NCI-H460 (cell line): ENCODE measurements at places on chromosomes 11 and 22.

DNA sequence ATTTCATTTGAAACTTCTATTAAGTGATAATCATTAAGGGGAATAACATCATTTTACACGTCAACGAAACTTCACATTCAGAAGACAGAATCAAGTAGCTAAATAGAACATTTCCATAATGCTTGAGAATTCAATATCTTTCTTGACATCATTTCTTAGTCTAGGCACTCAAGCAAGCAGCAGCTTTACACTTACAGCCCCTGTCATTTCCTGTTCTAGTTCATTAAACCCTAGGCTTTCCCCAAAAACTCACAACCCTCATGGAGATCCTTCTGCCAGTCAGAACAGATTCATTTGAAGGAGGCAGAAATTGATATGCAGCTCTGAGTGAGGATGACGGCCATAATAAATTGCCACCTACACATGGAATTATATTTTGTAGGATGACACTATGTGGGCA, 5.3 kb upstream of the HORMAD2 start:
- DNase-seq: no peak

- DNase-seq: no peak
Measured at GRCh38 chr22:24091551-24092420, 80.7 kb downstream of the CABIN1 start.

- no peak for DNase-seq
Measured at GRCh38 chr22:46042786-46043185, 65.8 kb upstream of the WNT7B start.

GRCh38 chr22:18057568-18058209, 20.1 kb upstream of the PEX26 start:
- DNase-seq: no peak

- no peak for DNase-seq
Measured at GRCh38 chr11:16750417-16750816, 12.0 kb downstream of the C11orf58 start.

- DNase-seq: no peak
Measured at GRCh38 chr11:63132985-63133775, 10.8 kb downstream of the SLC22A24 start.

- DNase-seq: no peak
Measured at GRCh38 chr11:19598456-19598855, 114.2 kb upstream of the NAV2 start.

- DNase-seq: no peak
Measured at GRCh38 chr22:32649515-32650200, 151.8 kb upstream of the TIMP3 start.

- DNase-seq: peak; percentile 55
Measured at GRCh38 chr22:31230871-31231621, 18.9 kb downstream of the LIMK2 start.

DNA sequence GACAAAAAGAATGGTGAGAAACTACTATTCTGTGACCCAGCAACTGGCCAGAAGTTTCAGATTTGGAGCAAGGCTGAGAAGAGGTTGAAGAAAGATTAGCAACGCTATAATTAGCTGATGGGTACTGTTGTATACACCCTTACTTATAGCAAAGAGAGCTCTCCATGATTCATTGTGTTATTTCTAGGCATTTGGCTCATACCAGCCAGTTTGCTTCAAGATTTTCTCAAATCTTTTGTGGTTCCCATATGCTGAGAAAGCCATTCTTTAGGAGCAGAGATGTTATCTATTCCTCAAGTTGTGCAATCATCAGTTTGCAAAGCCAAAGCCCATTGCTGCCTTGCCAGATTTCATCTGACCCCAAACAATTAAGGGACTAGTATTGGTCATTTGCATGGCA, 179.4 kb downstream of the ETS1 start:
- DNase-seq: no peak
